ENCODE measurements at places on chromosomes 6 and 20.

DNA sequence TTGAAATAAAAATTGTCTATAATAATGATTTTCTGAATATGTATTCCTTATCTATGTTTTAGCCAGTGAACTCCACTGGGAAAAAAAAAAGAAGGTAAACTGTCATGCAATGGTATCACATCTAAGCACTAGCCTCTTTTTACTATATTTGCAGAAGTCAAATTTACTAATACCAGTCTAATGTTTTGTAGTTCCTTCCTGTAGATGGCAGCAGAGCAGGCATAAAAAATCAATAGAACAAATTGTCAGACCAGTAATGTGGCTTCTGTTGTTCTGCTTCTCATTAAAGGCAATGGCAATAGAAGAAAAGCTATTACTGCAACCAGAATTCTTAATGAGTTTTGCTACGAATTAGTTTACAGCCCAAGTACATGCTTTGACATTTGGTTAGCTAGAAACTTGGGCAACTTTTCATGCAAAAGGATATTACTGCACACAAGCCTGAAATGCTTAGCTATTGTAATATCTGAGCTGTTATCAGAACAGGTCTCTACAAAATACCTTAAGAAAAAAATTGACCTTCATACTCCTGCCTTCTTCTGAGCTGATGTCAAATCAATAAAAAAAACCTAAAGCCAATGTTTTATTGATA is 476.9 kb downstream of the KHDRBS2 start:
- DNase-seq, result no peak

DNA sequence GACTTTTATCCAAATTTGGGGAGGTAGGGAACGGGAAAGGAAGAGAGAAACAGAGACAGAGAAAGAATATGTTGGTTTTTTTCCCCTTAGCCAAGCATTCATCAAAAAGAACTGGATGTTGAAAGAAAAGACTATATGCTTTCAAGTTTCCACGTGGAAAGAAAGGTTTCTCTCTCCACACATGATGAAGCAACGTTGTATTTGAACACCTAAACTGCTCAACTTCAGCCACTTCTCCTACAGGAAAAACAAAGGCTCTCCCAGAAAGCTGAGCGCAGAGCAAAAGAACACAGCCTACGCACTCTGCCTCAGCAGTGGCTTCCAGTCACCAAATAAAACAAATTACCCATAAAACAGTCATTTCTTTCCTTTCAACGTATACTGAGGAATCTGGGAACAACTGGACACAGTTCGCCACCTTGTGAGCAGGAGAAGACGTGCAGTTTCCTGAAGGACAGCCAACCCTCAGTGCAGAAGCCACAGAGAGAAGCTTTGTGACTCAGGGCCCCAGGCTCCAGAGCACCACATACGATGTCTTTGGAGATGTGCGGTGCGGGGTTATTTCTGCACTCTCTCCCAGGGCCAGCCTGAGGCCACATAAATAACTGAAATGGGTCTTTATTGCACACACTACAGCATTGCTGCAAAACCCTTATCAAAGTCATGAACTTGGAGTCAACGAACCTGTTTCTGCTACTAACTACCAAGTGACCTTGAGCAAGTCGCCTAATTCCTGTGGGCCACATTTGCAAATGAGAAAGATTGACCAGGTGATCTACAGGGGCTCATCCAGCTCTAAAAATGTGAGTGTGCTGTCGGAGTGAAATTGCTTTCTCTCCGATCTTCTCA is 10.1 kb downstream of the IL17F start:
- no peak for DNase-seq

DNA sequence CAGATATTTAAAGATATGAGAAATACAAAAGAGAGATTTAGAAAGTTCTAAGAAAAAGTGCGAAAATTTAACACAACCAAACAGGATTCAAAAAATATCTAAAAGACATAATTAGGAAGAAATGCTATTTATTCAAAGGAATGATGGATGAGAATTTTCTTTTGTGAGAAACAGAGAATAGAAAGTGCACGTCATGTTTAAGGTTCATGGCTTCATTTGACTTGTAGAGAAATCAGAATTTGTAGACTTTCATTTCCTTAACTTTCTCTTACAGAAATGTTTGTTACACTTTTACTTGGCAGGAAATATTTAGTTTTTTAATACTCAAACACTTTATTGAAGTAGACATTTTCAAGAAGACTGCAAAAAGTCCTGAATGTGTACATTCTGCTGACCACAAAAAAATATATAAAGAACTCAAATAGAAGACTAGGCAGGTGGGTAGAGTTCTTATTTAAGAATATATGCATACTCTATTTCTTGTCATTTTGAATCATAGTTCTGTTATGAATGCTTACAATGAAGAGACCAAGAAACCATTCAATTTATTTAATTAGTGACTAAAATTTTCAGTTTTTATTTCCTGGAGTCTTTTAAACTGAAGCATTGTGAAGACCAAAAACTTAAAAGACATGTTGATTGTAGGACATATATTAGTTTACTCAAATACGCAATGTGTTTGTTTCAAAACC is 710.5 kb upstream of the HS3ST5 start:
- no peak for DNase-seq

- no peak for DNase-seq
These were observed 39.4 kb upstream of the RGS17 start for GRCh38 chr6:153170511-153170910.

DNA sequence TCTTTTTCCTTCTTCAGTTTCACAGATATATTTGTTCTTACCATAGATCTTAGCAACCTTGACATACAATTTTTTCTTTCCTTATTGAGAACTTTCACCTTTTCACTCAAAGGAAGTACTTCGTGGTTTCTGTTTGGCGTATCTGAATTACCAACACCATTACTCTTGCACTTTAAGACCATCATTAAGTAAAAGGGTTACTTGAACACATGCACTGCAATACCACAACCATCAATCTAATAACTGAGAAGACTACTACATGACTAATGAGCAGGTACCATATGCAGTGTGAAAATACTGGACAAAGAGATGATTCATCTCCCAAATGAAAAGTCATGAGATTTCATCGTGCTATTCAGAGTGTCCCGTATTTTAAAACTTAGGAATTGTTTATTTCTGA is 21.7 kb upstream of the SENP6 start:
- DNase-seq, result no peak

- no peak for DNase-seq
These were observed 393.8 kb upstream of the IMPG1 start for GRCh38 chr6:76466286-76466685.

- DNase-seq, result no peak
These were observed 304.0 kb downstream of the TSHZ2 start for GRCh38 chr20:53276143-53276542.

GRCh38 chr6:56851074-56851473 is 103.8 kb upstream of the BEND6 start:
- DNase-seq, result no peak

DNA sequence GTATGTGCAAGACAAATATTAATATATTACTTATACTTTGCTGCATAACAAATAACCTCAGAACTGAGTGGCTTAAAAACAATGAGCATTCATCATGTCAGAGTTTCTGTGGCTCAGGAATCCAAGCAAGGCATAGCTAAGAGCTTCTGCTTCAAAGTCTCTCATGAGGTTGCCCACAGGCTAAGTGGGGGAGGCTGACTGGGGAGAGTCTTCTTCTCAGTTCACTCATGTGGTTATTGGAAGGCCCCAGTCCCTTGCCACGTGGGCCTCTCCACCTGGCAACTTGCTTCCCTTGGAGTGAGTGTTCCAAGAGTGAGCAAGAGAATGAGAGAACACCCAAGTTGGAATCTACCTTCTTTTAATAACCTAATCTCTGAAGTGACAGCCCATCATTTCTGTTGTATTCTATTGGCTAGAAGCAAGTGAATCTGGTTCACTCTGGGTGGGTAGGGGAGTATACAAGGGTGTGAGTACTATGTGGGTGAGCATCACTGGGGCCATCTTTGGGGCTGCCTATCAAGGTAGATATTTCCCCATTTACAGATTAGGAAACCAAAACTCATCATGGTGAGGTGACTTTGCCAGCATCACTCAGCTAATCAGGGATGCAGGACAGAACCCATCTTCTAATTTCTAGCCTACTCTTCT is 36.0 kb downstream of the DNAH8 start:
- DNase-seq, result no peak

DNA sequence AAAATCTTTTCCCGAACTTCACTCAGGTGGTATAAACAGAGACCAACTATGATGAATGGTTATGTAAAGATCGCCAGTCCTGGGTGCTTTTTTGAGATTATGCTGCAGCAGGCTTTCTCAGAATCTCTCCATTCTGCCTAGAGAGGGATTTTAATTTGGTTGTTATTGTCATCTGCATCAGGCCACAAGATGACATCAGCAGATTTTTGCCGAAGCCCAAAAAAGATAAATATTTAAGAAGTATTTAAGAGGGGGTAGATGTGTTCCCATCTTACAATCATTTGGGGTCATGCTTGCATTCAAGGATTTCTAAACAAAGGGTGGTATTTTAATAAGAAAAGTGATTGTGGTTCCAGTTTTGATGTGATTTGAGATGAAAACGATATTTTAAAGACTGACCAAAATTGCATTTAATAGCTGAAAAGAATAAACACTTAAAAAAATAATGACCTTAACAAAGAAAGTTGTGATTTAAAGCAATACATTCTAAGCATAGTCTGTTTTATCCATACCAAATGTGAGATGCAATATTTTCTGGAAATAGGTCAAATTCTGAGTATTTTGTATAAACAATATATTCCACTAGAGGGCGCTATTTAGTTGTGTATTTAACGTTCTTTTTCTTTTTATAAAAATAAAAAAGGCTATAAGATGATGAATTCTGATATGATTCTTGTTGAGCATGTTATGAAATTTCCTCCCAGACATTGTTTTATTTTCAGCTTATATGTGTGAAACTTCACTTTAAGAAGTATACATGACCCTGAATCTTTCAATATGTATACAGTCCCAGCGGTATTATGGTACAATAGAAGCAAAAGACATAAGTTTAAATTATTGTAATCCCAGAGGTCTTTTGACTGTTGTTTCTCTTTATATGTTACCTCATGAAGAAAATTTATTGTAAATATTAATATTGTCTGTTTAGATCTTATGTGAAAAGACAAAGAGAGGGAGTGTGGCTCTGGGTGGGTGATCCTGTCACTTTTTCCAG is 51.0 kb upstream of the ZFP64 start:
- no peak for DNase-seq

DNA sequence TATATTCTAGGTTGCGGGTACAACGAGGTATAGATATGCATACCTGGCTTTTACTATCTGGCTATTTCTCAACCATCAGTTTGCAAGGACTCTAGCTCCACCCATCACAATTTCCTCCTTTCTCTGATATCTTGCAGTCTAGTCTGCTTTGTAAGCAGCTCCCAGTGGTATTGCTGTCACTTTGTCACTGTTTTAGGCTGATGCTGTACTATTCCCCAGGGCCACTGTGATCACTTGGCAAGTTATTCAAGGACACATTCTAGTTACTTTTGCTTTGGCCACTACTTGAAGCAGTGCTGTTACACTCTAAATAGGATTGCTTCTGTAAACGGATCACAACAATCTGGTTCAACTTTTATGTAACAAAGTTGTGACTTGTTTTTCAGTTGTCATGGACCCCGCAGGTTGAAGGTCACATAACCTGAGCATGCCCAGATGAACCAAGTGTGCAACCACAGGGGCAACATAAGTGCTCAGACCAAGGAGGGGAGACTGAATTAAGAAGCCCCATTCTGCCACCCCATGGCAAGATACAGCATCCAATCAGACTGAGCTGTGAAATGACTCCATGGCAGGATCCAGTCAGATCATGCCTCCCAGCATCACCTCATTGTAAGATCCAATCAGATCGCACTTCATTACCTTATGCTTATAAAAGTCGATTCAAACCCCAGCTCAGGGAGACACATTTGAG is 588.4 kb upstream of the CITED2 start:
- DNase-seq, result no peak

DNA sequence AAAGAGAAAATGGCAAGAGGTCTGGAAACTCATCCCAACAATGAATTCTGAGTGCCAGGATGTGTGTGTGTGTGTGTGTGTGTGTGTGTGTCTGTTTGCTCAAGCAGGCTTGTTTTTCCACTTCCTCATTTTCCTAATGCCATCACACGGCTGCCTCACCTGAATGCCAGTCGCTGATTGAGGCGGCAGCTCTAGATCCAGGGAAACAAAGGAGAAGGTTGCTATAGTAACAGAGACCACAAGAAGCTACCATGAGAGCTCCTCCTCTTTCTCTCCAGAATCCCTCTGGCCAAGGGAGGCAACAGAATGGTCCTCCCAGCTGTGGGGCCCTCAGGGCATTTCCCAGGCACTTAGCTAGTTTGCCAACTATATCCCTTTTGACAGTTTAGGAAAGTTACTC is 241.1 kb upstream of the TSHZ2 start:
- no peak for DNase-seq

DNA sequence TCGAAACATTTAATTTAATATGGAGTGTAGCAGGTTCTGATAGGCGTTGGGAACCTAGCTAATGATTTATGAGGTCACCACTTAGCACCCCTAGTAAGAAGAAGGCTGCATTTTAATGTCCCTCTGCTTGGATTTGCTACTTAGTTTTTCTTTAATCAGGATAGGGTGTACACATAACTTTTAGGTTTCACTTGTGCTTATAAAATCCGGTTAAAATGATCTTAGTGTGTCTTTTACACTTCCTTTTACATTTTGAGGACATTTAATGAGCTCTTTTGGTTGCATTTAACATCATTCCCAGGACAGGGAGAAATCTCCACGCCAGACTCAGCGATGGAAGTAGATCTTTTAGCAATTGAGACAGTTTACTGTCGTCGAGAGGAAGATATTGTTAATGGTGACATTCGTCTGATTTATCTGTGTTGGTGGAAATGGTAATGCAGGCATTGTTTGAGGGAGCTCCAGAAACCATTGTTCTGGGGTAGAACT is 5.6 kb downstream of the TFAP2A start:
- no peak for DNase-seq

DNA sequence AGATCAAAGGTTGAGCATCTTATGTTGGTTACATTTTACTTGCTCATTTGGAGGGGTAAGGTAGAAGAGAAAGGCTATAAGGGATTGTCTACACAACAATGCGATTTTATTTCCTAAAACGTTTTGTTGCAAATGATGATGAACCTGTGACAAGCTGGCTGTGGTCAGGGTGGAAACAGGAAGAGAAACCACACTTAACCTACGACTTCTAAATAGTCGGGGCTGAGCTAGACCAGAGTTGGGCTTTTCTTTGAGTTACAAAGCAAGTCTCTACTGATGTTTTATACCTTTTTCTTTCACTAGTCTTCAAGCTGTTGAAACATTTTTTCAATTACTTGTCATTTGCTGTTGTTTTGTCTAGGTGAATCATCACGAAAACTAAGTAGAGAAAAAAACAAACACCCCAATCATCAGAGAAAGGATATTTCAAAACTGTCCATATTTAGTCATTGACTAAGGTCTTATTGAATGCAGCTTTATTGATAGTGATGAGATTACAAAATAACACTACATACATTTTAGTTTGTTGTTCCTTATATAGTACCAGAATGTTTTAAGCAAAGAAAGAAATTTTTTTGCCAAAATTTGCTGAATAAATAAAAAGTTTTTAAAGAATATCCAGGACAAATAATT is 18.0 kb downstream of the KLHL31 start:
- no peak for DNase-seq
